ENCODE measurements at places on chromosomes 4 and X.
A peak's percentile ranks its signal among the peaks of the same experiment; 100 is the strongest.

DNA sequence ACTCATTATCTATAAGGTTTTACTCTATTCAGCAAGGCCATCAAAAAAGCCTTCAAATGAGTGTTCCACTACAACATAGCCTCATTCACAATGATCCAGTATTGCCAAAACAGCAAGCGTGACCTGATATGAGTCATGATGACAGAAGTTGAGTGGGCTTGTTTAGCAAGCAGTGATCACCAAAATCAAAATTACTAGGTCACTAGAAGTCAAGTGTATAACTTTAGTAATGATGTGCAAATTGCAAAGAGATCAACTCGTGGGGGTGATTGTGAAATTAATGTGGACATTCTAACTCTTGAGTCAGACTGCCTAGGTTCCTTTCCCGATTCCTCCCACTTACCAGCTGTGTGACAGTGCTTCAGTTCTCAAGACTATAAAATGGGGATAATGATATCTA is 124.5 kb downstream of the CHM start:
- DNase-seq: no peak

DNA sequence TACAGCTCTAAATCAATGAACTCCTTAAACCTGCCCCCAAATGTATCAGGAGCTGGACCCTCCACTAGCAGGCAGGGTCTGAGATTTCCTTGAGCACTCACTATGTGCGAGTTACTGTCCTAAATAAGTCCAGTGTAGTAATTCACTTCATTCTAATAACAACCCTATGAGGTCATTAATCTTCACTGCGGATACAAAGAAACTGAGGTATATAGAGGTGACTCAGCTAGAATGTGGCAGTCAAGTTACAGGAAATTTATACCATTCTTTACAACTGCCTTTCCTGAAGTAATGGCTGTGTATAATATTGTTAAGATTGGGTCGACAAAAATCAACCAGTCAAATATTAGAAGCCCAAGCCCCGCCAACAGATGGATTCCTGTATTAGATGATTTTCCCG is 473.9 kb upstream of the FTHL17 start:
- no peak for DNase-seq

DNA sequence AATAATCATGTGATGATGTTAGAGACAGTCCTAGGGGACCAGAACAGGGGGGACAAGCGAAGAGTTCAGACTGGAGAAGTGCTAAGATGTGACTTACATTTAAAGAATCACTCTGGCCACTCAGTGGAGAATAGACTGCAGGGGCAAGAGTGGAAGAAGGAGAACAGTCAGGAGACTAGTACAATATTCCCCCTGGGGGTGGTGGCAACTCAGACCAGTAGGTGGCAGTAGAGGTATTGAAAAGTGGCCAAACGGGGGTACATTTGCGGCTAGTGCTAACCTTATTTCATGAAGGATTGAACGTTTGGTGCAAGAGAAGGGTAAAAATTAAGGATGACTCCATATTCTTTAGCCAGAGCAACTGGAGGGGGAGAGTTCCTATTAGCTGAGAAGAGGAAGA is 2.7 kb upstream of the BMX start:
- DNase-seq: no peak

DNA sequence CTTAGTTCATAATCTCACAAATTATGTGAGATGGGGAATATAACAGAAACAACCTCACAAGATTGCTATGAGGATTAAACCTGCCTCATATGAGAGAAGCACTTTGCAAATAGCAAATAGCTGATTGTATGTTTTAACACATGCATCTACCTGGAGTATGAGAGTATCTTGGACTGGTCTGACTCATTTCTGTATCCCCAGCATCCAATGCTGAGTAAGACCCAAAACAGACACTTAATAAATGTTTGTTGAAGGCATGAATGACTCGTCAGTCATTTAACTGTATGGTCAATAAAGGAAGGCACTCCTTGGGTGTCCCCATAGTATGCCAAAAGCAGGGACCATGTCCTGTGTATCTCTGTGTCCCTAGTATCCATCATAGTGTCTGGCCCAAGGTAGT is 350.9 kb upstream of the F9 start:
- DNase-seq: no peak

DNA sequence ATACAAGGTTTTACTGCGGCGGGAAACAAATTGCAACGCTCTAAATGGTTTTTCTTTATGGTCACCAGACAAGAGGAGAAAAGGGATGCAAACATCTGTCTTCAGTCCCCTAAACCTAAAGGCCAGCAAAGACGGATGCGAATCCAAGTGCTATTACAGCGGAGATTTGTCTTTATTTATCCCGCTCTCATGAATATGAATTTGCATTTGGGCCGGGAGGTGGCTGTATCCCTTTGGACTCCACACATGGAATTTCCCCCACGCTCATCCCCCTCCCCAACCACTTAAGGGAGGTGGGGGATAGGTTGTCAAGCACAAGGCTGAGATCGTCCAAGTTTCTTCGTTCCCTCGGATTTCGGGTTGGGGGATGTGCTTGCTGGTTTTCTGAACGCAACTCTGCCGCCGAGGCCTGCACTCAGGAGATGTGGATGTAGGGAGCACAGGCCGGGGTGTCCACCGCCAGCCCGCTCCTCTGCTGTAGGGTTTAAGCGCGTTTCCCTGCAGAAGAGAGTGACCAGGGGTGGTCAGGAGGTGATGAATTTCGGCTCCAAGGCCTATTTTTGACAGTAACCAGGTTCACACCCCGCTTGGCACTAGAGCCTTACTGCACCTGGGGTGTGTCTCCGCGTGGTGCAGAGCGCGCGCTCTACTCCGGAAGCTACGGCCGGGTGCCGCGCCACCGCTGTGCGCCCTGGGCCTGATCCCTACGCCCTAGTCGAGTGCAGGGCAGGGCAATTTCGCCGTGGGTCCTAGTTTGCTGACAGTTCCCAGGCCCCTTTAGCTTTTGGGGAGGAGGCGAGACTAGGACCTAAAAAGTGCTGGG is 2.3 kb upstream of the PHOX2B start:
- DNase-seq: no peak

GRCh38 chrX:44178274-44179053 is 165.0 kb downstream of the EFHC2 start:
- no peak for DNase-seq

DNA sequence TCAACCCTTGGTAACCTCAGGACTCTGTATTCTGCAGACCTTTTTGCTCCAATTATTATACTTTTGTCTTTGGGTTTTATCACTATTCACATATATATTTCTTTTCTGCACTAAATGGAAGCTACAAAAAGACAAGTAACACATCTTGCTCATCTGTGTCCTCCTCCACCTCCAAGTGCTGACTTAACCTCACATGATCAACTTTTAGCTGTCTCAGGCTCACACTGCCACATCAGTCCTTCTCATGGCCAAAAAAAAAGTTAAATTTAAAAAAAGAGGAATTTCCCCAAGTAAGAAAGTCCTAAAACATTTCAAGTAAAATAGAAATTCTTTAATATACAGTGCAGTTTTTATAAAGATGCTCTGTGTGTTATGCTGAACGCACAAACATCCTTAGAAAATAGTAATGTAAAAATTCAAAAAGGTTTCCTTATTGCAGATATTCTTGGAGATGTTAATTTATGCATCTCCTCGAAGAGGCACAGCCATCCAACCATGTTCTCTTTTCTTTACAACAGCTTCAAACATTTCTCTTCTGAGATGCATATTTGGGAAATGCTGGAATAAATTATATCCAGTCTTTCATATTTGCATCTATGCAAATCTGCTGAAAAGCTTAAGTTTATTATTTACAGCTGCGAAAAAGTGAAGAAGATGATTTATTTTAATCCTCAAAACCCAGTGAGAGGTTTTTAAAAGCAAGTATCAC is 37.6 kb downstream of the ARAP2 start:
- no peak for DNase-seq

GRCh38 chr4:169557061-169557636 is 55.2 kb downstream of the NEK1 start:
- no peak for DNase-seq

GRCh38 chrX:70446380-70447350 is 2.0 kb downstream of the DLG3 start:
- DNase-seq: no peak

DNA sequence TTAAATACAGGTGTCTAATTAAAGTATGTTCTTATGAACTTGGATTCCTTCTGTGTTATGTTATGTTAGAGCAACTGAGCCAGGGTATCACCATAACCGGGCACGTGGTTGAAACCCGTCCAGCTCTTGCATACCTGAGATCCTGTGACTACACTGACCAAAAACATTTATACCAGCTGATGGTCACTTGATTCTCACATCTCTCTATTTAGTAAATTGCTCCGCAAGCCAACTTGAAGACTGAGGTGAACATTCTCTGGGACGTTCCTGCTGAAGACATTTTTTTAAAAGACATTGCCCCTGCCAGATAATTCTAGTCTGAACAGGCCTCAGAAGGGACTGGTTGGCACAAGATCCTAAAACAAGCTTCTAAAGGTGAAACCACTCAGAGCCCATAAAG is 550.0 kb upstream of the DIPK2B start:
- DNase-seq: no peak

GRCh38 chr4:166481055-166481454 is 608.0 kb downstream of the TLL1 start:
- DNase-seq: no peak

DNA sequence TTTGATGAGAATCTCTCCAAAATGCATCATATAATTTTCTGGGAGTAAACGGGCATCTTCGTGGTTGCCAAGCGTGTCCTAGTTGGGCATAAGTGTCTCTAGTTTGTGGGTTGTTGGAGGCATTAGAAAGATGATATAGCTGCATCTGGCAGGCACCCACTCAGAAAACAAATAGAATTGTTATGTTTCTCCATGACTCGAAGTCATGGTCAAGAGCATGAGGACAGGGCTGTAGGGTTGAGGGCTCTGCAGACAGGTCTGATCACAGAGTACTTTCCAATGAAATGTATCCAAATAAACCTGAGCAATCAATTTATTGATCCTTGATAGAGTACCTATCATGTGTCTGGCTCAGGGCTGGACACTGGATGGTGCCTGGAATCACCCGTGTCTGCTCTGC is 82.7 kb downstream of the SORCS2 start:
- DNase-seq: no peak

- DNase-seq: no peak
Observed at GRCh38 chr4:71375494-71375893, 36.7 kb downstream of the SLC4A4 start.

DNA sequence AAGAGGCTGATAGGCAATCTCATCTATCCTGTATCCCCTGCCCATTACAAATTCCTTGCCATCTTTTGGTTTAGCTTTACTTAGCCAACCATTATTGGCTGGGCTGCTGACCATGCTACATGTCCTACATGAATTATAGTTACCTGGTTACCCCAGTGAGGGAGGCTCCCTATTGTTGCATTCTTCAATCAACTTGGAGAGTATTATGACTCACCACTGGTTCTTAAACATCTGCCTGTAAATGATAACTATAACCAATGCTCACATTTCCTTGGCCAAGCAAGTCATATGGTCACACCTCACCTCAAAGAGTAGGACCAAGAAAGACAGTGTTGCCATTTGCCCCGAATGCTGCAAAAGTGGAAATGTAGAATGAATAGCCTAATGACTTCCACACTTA is 297.6 kb downstream of the IL15 start:
- DNase-seq: no peak

DNA sequence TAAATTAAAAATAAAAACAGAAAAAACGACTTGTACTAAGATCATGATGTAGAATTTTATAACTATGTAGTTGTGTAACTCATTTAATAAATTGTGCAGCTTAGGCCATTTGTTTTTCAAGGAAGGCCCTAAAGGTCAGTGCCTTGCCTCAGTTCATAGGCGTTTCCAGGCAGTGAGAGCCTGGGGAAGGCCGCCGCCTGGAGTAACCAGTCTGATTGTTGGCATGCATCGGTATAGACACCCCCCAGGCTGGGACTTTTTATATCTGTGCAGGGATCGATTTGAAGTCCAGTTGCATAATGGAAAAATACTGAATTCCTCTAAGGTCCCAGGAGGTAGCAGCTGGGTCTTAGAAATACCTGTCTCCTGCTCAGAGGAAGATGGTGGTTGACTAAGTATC is 77.2 kb downstream of the TMEM131L start:
- DNase-seq: no peak

DNA sequence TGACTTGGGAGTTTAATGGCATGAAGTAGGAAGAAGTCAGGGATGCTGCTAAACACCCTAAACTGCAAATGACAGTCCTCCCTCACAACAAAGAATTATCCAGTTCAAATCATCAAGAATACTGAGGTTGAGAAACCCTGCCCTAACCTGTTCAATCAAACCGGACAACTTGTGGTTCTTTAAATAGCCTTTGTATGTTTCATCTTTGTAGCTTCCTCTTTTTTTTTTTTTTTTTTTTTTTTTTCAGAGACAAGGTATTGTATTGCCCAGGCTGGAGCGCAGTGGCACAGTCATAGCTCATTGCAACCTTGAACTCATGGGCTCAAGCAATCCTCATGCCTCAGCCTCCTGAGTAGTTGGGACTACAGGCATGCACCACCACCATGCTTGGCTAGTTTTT is 52.5 kb upstream of the TTC29 start:
- DNase-seq: no peak

DNA sequence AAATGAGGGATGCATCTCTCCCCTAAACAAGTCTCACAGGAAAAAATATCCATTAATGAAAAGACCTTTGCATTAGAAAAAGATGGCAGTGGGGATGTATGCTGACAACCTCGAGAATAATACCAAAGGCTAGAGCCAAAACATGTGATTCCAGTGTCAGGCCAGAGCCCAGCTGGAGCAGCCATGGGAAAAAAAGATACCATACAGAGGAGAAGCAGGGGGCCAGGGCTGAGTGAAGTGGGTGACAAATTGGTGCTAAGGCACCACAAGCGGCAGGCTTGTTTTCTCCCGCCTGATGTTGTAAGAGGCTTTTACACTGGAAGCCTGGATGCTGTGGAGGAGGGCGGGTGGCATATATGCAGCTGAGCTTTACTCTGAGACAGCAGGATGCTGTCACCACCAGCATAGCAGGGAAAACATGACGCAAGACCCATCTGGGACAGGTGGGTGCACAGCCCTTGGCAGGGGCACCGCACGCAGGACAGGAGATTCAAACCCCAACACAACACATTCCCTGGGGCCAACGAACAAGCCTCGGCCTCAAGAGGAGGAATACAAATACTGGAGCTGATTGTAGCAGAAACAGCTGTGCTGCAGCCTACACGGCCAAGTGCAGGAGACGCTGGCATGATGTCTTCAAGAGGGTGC is 91.9 kb downstream of the TSPAN5 start:
- no peak for DNase-seq

- no peak for DNase-seq
Observed at GRCh38 chr4:155602351-155603140, 64.1 kb upstream of the GUCY1A1 start.

- DNase-seq: peak; percentile 82
Observed at GRCh38 chrX:2691543-2692220, 587 bp downstream of the CD99 start.

DNA sequence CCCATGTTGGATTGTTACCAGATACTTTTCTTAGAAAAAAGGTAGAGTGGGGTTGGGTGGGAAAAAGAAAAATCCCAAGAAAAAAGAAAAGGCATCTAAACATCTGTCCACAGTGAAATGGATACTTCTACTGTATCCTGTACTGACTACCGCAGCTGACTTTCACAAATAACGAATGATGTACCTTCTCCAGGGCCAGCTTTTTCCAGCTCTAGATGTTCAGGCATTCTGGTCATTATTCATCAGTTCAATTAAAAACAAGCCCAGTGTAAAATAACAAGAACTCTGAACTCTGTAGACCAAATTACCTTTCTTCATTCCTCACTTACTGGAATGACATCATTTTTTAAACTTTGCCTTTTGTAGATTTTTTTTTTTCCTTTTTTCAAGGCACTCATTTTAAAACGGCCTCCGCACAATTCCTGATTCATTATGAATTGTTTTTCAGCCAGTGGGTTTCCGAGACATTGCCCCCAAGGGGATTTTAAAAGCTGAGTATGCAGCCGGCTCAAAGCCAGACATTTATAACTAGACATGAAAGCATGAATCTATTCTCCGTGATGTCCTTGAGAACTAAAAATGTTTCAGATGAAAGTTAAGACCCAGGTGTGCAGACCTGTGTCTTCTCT is 113.5 kb downstream of the PRKX start:
- no peak for DNase-seq

Data from upper lobe of right lung (tissue), 1 donor.